ENCODE measurements at places on chromosomes 1 and 21. TPM values are rescaled to one million over a fixed set of nuclear protein-coding genes. Genes with fewer than 3 reads are reported as not detected.

DNA sequence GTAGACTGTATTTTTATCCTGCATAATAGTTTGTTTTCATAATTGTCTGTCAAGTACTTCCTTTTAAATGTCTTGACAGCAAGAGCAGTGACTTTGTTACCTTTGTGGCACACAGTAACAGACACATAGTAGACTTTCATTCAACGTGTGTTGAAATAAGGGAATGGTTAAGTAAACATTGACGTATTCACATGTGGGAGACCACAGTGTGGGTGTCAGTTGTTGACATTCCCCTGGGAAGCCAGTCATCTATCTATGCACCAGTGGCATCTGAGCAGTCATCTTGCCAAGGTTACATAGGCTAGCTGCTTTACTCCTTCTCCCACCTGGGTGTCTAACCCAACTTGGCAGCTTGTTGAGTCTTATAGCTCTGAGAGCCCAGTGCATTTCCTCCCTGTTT lies 1.4 kb upstream of the NUP133 start:
- no peak for DNase-seq

GRCh38 chr1:77280962-77281361 lies 857 bp upstream of the AK5 start:
- no peak for DNase-seq

The DMRTA2 gene
- total RNA-seq = 10.7 TPM

The AMPD1 gene
- total RNA-seq = not detected

The ATP1B1 gene
- total RNA-seq = 91.9 TPM
